ENCODE measurements at places on chromosomes 1 and 21.

GRCh38 chr1:158371188-158371953 lies 17.7 kb downstream of the CD1E start:
- DNase-seq = no peak

- no peak for DNase-seq
Observed at GRCh38 chr1:3251099-3251806, 182.2 kb downstream of the PRDM16 start.

DNA sequence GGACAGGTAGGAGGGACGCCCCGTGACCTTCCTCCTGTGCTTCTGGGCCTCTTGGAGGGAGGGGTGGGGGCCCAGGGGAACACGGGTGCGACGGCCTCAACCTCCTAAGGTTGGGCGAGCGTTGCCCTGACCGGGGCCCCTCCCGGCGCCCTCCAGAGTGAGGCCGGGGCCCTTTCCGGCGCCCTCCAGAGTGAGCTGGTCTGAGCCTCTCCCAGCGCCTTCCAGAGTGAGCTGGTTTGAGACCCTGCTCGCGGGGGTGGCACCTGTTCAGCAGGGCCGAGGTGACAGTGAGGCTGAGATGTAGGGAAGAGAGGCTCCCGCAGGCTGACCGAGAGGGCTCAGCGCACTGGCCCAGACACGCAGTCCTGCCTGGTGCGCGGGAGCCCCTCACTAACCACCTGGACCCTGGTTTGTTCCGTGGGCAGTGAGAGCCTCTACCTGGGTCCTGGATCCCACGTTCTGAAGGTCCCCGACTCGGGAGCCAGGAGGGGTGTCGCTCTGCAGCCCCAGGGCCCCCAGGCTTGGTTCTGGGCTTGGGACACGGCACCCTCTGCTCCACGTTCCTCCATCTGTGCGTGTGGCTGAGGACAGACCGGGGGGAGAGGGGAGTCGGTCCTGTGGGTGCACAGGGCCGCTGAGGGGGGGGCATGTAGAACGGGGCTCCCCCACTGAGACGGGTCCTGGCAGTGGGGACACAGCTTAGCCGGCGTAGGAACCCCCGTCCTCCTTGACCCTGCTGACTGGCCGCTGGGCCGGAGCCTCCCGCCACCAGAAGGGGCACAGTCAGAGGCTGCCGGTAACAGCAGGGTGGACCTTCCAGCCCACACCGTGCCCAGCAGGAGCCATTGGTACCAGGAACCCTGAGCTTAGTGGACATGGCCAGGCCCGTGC lies 1.4 kb downstream of the COL6A1 start:
- DNase-seq = no peak

DNA sequence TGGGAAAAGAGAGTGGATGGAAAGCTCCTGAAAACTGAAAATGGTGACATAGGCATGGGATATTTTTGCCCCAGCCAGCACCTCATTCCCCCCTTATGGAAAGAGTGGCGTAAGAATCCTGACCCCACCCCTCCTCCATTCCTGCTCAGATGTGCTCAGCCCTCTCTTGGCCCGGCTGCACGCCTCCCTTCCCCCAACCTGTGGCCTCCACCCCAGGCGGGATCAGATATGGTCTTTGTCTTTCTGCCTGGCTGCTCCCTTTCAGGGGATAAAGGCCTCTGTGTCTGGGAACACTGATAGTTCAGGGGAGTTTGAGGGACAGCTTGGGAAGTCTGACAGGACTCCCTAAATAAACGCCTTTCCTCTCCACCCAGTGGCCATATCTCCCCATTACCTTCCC lies 49.8 kb downstream of the KIRREL1 start:
- DNase-seq = no peak

DNA sequence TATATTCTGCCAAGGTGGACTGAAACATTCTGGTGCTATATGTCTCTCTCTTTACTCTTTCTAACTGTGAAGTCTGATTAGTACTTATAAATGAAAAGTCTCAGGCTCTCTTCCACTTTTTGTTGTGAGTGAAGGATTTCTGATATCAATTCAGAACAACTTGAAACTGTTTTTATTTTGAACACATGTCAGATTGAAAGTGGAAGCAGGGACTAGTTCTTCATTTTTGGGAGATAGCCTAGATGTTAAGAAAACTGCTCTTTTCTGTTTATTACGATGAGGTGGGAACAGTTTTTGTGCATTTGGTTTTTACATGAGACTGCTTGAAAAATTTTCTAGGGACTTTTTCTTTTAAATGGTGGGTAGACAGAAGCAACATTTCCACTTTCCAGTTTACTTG lies 14.5 kb upstream of the GBP3 start:
- no peak for DNase-seq

- no peak for DNase-seq
Observed at GRCh38 chr1:208538587-208538986, 294.4 kb upstream of the PLXNA2 start.

GRCh38 chr1:175173531-175173930 lies 19.0 kb downstream of the KIAA0040 start:
- no peak for DNase-seq

GRCh38 chr1:9842781-9843575 lies 19.2 kb upstream of the CLSTN1 start:
- no peak for DNase-seq

- DNase-seq = no peak
Observed at GRCh38 chr1:234565132-234565531, 44.8 kb downstream of the IRF2BP2 start.

DNA sequence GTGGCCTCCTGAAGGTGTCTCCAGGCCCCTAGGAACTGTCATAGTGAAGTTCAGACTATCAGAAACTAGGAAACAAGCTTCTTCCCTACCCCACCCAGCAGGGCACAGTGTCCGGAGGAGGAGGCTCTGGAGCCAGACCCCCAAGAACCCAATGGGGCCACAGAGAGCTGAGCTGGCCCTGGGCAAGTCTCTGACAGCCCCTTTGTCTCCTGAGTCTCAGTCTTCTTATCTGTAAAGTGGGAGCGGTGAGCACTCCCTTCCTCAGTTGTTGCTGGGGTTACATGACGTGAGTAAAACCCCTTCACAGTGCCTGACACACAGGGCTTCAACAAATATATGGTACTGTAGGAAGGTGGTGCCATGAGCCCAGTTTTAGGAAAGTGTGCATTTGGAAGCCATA lies 675.8 kb downstream of the MATN1 start:
- no peak for DNase-seq

GRCh38 chr1:184292101-184292500 lies 94.7 kb upstream of the C1orf21 start:
- no peak for DNase-seq

- no peak for DNase-seq
Observed at GRCh38 chr1:201504179-201504631, 2.7 kb downstream of the CSRP1 start.

DNA sequence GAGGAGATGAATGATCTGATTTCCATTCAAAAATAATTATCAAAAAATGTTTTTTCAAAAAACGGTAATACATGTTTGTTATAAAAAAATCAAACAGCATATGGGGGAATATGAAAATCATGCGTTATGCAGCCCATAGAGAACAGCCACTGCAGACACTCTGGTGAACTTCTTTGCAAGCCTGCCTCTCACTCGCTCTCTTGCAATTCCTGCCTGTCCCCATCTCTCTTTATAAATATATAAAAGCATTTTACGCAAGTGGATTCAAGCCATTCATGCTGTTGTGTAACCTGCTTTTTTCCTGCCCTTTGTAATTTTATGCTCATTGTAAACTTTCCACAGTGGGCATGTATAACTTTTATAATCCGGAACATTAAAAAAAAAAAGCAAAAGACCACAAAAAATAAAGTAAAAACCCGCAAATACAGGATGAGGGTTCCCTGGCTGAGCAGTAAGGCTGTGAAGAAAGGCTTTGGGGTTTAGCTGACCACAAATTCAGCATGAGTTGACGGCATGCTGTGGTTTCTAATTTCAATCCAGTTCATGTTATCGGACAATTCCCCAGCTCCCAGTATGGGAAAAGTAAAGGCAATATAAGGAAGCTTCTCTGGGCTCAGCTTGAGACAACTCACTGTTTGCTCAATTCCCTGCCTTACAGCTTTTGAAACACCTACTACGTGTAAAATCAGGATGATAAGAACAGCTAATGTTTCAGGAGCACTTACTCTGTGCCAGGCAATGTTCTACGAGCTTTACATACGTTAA lies 52.8 kb upstream of the ZBTB40 start:
- no peak for DNase-seq

DNA sequence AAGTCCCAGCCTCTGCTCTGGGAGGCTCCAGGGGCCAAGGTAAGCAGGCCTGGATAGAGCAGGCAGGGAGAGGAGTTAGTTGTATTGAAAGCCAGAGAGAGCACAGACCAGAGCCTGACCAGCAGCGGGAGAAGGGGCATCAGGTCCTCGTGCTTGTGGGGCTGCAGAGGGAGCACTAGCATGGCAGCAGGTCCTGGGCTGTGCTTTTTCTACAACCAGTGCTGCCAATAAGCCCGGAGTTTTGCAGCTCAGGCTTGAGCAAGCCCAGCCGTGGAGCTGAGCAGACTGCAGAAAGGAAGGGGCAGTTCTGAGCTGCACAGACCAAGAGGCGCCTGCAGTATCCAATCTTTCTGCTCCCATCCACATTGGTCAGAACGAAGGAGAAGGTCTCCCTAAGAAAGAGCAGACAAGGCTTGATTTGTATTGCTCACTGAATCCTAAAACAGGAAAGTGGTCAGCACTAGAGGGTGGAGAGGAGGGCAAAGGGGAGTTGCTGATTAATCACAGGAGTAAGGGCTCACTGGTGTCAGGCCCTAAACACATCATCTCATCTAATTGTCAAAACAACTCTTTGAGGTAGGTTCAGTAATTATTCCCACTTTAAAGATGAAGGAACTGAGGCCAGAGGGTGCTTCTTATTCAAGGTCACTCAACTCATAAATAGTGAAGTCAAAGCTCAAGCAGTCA lies 2.7 kb downstream of the DENND2D start:
- DNase-seq = no peak

DNA sequence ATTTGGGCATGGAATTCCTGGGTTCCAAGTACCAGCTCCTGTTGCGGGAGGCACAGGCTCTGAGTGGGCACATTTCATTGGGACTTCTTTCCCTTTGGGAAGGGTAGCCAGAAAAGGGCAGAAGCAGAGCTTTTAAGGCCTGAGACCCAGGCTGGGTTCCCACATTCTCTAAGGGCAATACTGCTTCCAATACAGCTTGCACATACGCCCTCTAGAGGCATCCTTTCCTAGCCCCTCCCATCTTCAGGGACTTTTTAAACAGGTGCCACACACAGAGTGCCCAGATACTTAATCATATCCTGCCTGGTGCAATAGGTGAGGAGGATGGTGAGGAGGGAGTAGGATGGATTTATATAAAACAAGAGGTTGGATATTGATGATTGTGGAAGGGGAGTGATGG lies 5.7 kb downstream of the GPR88 start:
- no peak for DNase-seq

DNA sequence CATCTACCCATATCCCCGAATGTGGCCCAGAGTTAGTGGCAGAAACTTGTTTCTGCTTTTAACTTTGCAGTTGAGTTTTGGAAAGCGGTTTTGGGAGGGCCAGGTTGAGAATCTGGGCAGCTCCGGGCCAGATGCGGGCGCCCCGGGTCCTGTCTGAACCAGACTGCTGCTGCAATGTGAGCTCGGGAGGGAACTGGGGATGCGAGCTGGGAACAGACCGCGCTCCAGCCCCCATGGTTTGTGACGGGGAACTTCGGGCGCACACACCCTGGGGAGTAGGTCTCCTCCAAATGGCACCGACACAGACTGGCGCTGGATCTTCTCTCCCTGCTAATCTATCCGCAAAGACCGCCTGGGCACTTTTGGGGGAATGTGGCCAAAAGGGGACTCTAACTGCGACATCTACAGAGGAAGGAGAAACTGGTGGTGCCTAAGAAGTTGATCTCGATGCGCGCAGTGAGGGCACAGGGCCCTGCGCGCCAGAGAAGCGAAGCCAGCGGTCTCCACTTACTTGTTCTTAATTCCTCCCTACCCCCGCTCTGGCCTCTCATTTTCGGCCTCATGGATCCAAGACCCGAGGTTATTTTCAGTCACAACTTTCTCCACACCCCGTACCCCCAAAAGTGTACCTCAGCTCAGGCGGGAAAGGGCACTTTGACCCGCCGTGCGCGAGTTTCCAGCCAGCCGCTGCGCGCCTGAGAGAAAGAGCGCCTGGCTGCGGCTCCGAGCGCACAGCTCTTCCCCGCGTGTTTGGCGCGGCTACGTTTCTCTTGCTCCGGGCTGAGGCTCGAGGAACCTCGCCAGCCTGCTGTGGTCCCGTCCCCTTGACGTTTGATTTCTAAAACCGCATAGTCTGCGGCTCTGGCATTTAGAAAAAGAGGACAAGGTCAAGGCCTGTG lies 411.0 kb upstream of the ESRRG start:
- DNase-seq = no peak

DNA sequence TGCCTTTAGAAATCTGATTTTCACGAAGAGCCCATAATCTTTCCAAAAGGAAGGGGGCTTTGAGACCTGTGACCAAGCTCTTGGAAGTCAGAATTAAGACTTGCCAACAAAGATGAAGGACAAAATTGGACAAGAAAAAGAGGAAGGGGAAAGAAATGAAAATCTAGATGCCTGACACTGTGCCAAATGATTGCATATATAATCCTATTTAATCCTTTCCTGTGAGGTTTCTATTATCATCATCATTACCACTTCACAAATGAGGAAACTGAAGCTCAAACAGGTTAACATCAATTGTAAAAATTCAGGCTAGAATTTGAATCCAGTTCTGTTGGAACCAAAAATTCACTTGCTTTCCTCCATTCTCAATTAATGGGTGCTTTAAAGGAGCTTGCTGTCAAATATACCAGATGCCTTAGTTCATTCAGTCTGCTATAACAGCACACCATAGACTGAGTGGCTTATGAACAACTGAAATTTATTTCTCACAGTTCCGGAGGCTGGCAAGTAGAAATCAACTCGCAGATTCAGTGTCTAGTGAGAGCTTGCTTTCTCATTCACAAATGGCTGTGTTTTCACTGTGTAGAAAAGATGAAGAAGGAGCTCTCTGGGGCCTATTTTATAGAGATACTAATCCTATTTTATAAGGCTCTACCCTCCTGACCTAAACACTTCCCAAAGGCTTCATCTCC lies 197.5 kb upstream of the ST6GALNAC5 start:
- DNase-seq = no peak

Measured in GM04504 (cell line).